AG20443 (cell line): ENCODE measurements at places on chromosomes 1 and 21.

DNA sequence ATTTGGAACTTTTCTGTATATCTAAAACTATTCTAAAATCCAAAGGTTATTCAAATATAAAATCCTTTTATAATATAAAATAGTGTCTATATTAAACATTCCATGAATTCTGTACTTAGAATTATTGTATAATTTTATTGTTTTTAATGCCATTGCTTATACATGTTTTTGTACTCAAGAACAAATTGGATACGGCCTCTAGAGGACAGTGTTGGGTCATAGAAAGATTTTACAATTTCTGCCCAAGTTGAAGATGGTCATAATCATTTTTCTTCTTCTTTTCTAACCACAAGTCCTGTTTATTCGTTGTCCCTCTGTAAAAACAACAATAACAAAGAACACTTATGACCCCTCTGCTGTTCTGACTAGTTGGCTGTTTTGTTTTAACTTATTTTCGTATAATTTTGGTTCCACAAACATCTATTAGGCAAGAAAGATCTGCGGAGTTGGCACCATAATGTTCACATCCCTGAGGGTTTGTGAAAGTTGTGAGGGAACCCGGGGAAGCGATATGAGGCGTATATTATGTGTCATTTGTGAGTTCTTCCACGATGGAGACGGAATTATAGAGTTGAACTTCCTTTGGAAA, 75.7 kb upstream of the KIF26B start:
- peak; percentile 33 for DNase-seq

DNA sequence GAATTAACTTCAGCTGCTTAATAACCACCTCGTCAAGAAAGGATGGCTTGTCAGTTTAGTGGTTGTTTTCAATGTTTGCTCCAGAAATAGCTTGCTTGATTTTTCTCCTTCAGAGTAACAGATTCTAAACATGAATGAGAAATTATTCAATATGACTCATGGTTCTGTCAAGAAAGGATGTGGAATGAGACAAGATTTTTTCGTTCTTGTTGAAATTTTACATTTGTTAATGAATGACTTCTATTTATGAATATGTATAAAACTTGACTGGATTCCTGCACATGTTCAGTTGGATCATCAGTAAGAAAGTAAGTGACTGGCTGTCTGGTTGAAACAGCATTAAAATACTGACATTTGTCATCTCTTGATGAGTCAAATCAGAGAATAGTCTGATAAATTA, 38.3 kb downstream of the IFI44 start:
- no peak for DNase-seq

DNA sequence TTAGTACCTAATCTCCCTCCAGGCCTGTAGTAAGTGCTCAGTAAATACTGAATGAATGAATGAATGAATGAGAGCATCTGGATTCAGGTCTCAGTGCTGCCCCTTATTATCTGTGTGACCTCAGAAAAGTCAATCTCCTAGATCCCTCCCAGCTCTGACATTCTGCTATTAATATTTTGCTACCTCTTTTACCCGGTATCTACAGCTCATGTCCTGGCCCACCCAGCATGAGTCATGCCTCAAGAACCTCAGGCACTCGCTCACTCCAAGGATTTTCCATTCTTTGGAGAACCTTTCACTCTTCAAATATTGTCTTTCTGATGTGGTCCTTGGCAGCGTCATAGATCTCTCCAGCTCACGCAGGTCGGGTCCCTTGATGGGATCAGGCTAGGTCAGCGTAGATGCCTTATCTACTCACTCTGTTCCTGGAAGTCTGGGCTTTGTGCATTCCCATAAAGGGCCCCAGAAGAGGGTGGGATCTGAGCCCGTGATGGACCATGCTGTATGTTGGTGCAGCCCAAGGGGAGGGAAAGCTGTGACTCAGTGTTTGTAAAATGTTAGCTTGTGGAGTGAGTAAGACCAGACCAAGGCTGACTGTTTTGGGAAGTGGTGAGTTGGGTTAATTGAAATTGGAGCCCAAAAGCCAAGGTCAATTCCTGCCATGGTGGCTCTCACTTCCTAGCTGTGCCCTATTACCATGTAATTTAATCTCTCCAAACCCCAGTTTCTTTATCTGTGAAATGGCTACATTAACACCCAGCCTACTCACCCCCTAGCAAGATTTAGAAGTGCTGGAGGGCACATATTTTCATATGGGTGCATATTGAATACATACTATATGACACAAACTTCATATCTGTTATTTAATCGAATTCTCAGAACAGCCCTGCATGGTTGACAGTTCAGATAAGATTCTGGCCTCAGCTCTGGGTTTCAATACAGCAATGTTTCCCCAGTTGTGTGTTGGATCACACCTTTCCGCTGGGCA, 214.1 kb upstream of the USP24 start:
- DNase-seq: peak; percentile 92

- DNase-seq: no peak
Measured at GRCh38 chr21:16280686-16281091, 550.9 kb downstream of the USP25 start.

GRCh38 chr1:59596432-59596831, 218.3 kb upstream of the HOOK1 start:
- peak; percentile 48 for DNase-seq

DNA sequence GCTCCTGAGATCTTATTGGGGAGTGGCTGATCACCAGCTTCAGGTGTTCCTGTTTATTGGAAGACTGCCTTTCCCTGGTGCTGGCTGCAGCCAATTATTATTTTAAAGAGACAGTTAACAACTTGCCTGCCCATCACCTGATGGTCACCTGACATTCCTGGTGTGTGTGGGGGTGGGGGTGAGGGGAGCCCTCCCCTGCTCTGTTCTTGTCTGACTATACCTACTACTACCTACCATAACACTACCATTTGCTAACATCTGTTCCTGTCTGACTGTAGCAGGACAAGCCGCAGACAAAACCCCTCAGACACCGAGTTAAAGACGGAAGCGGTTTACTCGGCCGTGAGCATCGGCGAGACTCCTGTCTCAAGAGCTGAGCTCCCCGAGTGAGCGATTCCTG, 54.9 kb upstream of the NBPF3 start:
- no peak for DNase-seq

DNA sequence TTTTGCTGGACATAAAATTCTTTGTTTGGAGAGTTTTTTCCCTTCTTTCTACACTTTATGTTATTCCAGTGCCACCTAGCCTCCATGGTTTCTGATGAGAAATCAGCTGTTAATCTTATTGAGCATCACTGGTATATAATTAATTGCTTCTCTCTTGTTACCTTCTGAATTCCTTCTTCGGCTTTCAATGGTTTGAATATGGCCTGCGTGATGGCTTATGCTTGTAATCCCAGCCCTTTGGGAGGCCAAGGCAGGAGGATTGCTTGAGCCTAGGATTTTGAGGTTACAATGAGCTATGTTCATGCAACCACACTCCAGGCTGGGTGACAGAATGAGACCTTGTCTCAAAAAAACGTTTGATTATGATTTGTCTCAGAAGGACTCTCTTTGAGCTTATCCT, 13.0 kb upstream of the CNIH4 start:
- DNase-seq: no peak

DNA sequence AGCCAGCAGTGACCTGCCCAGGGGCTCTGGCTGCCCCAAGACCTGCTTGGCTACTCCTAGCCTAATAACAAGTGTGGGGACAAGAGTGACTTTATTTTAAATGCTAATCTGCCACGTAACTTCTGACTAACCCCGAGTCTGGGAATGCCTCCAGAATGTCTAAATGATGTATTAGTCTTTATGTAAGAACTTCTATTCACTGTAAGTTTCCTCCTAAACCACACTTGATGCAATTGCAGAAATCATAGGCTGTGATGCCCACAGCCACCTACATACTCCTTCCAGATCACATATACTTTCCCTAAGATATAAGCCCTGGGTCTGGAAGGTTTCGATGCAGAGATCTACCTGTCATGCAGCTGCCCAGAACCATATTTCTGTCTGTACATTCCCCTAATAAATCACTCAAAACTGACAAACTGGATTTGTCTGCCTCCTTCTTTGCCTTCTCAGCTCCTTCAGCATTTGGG, 5.9 kb upstream of the VPS45 start:
- peak; percentile 70 for DNase-seq

- no peak for DNase-seq
Measured at GRCh38 chr1:33018112-33018511, 18.6 kb downstream of the AK2 start.

- DNase-seq: peak; percentile 67
Measured at GRCh38 chr1:11908095-11908675, 18.0 kb downstream of the KIAA2013 start.

DNA sequence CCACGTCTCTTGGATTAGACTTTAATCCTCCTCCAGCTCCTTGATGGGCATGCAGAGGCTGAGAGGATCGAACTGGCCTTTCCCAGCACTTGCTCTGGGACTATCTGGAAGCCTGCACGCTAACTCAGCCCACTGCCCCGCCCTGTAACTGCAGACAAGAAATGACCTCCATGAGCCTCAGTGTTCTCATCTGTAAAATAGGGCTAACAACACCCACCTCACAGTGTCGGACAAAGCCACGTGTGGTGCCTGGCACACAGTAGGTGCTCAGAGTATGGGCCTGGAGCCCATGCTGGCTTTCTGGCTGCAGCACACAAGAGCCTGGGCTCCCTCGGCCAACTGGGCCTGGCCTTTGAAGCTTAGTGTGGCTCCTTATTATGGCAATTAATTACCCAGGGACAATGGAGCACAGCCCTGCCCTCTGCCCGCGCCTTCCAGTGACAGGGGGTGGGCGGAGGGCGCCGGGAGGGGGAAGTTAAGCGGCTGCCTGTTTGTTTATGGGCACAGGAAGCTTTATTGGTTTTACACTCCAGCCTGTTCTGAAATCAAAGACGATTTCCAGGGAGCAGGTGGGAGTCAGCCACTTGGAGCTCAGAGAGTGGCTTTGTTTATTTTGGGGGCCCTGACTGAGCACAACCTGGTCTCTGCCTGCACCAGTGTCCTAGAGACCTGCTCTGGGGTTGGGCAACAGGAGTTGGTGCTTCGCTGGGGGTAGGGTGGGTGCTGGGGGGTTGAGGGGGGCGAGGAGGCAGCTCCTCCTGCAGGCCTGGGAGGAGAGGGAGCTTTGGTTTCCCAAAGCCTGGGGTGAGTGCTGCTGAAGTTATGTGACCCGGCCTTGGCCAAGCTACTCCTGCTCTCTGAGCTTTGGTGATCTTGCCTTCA, 31.0 kb downstream of the PAX7 start:
- DNase-seq: no peak

- no peak for DNase-seq
Measured at GRCh38 chr1:160855181-160855981, 7.3 kb downstream of the CD244 start.

DNA sequence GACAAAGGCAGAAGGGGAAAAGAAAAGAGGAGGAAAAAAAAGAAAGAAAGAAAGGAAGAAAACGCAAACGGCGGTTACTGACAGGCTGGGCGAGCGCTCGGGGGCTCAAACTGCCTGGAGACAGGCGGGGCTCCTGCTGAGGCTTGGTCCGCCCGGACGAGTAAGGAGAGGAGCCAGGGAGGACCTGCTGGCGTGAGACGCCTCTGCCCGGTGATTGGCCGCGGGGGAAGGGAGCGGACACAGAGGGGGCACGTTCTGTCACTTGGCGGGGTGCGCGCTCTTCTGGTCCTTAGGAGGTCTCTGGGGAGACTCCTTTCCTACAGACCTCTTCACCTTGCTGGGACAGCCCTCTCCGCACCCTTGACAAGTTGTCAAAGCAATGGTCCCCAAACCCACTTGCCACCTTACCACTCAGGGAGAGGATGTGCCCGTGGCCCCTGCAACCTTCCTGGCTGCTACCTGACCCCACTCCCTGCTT, 791 bp upstream of the PIK3R3 start:
- peak; percentile 77 for DNase-seq

- DNase-seq: no peak
Measured at GRCh38 chr1:53214376-53214940, 6.0 kb downstream of the CZIB start.

GRCh38 chr21:41167348-41168342, at the start of gene BACE2:
Gene BACE2 (plus strand): TSS chr21:41168160. CDS start chr21:41168264, 104 bp downstream.
- DNase-seq: peak; percentile 93

GRCh38 chr1:172895761-172896160, 155.0 kb downstream of the TNFSF18 start:
- no peak for DNase-seq

DNA sequence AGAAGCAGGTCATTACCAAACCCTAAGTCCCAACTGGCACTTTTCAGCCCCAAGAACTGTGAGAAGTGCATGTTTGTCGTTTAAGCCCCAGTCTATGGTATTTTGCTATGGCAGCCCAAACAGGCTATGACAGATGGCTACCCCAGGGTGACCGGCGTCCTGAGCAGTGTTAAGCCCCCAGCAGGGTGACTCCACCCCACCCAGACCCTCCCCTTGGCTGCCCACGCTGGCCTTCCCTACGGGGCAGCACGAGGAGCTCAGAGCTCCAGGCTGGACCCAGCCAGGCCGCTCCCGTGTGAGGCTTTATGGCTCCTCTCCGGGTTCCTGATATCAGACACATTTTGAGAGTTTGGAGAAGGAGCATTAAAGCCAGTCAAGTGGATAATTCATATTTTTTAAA, 684.0 kb downstream of the PTPRU start:
- no peak for DNase-seq

DNA sequence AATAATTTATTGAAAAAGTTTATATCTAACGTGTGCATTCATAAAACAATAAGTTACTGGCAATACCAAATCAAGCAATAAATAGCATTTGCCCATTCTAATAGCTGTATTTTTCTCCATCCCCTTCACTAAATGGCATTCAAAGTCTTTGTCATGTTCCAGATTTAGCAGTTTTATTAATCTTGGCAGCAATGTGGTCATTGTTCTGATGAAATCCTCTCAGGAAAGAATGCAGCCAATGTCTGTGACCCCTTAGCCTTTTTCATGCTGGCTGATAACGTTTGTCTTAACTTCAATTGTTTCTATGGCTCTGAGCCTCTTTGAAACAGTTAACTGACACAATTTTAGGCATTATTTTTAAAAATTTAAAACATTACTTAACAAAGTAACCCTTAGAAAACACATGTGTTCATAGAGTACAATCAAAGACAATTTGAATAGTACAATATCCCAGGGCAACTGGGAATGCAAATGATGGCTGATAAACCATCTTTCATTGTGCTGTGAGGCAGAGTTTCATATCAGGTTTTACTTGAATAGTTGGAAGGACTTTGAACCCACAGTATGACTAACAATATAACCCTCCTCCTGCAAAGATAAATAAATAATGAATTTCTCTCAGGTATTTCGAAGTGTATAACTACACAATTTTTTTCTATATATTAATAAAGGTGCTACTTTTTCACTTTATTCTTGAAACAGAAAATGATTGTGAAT, 217.5 kb downstream of the LRRIQ3 start:
- no peak for DNase-seq

DNA sequence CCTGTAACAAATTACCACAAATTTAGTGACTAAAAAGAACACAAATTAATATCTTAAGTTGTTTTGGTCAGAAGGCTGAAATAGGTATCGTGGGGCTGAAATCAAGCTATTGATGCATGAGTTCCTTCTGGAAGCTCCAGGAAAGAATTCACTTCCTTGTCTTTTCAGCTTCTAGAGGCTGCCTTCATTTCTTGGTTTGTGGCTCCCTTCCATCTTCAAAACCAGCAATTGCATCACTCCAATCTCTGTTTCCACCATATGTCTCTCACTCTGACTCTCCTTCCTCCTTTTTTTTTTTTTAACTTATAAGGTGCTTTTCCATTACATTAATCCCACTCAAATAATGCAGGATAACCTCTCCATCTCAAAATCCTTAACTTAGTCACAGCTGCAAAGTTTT, 78.4 kb downstream of the OLFM3 start:
- no peak for DNase-seq
